CD4-positive, alpha-beta memory T cell (primary cell): ENCODE measurements at places on chromosomes 12 and 14. TPM values are rescaled to one million over a fixed set of nuclear protein-coding genes. Genes with fewer than 3 reads are reported as not detected.

Gene SLC39A5
- total RNA-seq: 0.64 TPM

Gene SSTR1
- total RNA-seq: not detected

Gene PGF
- not detected for total RNA-seq

Gene TSPAN9
- total RNA-seq: 0.67 TPM

Gene SLC17A8
- not detected for total RNA-seq

Gene FLVCR2
- 3.0 TPM for total RNA-seq

Gene SYNJ2BP
- total RNA-seq: 19.8 TPM

Gene KRT78
- not detected for total RNA-seq

Gene ATP5F1B
- 243 TPM for total RNA-seq

Gene TSPAN19
- not detected for total RNA-seq

Gene NRL
- 4.5 TPM for total RNA-seq

Gene SERPINA5
- total RNA-seq: not detected

Gene ERP29
- 184 TPM for total RNA-seq

Gene TTC9
- 25.5 TPM for total RNA-seq

Gene ANG
- total RNA-seq: 1.1 TPM

Gene DLGAP5
- not detected for total RNA-seq
